ENCODE measurements at places on chromosomes 1 and 21. TPM values are rescaled to one million over a fixed set of nuclear protein-coding genes. Genes with fewer than 3 reads are reported as not detected.

DNA sequence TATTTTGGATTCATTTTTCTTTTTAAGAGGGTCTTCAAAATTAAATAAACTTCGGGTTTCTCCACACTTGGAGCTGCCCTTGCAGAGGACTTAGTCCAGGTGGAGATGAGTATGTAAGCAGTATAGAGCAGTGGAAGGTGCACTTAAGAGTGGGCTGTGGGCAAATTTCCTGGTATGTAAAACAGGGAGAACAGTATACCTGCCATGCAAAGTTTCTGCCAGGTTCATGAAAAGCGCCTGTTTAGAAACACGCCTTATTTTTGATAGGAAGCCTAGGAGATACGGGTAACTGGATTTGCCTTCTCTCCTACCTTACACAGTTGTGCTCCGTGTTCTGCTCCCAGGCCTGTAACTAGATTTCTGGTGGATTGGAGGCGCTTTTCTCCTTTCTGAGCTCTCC, 1.2 kb downstream of the KDM4A start:
- DNase-seq: no peak

The KCNJ6 gene
- total RNA-seq: not detected

The GJA5 gene
- total RNA-seq: 59.1 TPM

- no peak for DNase-seq
Measured at GRCh38 chr1:182146286-182146685, 84.8 kb upstream of the ZNF648 start.

GRCh38 chr21:17352996-17353655, 159.7 kb upstream of the CXADR start:
- no peak for DNase-seq

- DNase-seq: no peak
Measured at GRCh38 chr1:153217212-153217611, at the start of gene PRR9. Gene PRR9, plus strand, starts transcription at chr1:153217584. Its CDS starts 561 bp downstream, at chr1:153218145.

- DNase-seq: no peak
Measured at GRCh38 chr1:23436520-23437354, 12.2 kb upstream of the TCEA3 start.

DNA sequence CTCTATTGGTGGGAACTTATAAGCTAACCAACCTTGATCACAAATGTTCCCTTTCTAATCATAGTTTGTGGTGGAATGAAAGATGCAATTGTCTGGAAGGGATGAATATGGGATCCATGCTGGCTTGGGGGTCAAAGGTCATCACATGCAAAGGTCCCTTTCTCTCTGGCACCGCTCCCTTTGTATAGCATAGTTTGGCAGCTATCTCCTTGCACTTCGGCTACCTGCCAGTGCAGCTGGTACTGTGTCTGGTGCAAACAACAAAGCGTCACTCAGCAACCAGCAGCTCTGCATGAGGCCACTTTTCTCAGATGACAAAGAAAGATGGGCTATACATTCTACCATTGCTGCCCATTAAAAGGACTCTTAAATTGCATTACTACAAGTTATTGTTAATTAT, 188.2 kb upstream of the NFIA start:
- DNase-seq: no peak

- no peak for DNase-seq
Measured at GRCh38 chr1:190679044-190679443, 201.4 kb upstream of the BRINP3 start.

DNA sequence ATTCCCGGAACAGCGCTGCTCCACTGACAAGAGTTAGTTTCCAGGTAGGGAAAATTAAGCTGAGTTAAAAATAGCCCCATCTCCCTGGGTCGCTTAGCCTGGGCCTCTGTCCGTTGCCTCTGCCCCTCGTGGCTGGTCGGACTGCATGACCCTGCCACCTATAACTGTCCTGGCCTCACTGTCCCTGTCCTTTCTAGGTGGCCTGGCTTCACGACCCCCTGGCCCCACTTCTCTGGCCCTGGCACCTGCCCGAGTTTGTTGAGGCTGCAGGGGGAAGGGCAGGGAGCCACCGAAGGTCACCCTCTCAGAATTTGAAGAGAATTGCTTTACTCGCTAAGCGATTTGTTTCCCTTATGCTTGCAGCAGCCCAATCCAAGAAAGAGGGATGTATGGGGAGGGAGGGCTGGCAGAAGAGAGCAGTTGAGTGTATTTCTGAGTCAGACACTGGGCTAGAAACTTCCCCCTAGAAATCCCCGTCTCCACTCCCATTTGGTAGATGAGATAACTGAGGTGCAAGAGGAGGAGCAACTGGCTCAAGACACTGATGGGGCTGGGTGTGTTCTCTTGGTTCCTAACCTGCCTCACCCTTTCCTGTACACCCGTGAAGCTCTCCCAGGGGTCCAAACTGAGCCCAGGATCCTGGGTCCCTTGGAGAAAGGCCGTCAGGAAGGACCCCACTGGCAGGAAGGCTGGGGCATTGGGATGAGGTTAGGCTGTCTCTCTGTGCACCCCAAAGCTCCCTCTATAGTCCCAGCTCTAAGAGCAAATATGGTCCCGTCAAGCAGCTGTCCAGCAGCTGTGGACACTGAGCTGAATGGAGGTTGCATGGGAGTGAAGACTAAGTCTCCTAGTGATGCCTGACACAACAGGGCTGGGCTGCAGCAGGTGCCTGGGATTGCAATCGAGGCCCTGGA, 2.9 kb upstream of the EDN2 start:
- peak; percentile 46 for DNase-seq

GRCh38 chr1:84259989-84260388, 41.5 kb upstream of the SAMD13 start:
- no peak for DNase-seq

The RNF186 gene
- total RNA-seq: not detected

DNA sequence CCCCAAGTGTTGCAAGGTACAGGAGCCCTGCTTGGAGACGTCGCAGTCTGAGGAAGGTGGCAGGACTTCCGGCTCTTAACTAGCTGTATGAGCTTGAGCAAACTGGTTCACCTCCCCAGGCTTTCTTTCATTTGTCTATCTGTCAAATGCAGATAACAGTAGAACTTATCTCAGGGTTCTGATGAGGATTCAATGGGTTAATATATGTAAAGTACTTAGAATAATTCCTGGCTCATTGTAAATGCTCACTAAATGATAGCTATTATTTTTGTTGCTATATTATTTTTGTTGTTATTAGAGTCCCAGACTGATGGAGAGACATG, 108.5 kb upstream of the IPO9 start:
- DNase-seq: no peak

The PCSK9 gene
- total RNA-seq: 0.42 TPM

The GFI1 gene
- 1.9 TPM for total RNA-seq

The LENEP gene
- total RNA-seq: not detected

GRCh38 chr1:230056098-230056497, 10.9 kb upstream of the GALNT2 start:
- no peak for DNase-seq

GRCh38 chr1:114561333-114561732, 20.1 kb downstream of the BCAS2 start:
- DNase-seq: no peak

- DNase-seq: no peak
Measured at GRCh38 chr1:11581445-11581991, 72.7 kb downstream of the FBXO2 start.

GRCh38 chr1:111179968-111180533, 20.4 kb downstream of the DENND2D start:
- DNase-seq: no peak

DNA sequence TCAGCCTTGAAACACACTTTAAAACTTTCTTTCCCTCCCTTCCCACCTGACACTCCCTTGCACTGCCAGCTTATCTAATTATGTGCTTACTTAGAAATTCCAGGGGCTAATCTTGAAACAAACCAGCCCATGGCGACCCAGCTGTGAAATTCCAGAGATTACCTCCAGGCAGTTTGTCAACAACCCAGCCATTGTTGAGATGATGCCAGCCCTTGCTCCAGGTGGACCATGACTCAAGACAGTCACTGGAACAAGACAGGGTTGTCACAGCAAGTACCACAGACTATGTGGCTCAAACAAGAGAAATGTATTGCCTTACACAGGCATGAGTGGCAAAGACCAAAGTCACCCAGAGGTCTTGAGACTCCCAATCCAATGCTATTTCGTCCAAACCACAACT, 7.9 kb downstream of the FYB2 start:
- DNase-seq: no peak

The CDCA8 gene
- 0.71 TPM for total RNA-seq

GRCh38 chr1:20682571-20683236, 21.5 kb upstream of the DDOST start:
- peak; percentile 69 for DNase-seq

The SPRR3 gene
- not detected for total RNA-seq

- DNase-seq: no peak
Measured at GRCh38 chr1:84462118-84462517, 16.9 kb upstream of the RPF1 start.

DNA sequence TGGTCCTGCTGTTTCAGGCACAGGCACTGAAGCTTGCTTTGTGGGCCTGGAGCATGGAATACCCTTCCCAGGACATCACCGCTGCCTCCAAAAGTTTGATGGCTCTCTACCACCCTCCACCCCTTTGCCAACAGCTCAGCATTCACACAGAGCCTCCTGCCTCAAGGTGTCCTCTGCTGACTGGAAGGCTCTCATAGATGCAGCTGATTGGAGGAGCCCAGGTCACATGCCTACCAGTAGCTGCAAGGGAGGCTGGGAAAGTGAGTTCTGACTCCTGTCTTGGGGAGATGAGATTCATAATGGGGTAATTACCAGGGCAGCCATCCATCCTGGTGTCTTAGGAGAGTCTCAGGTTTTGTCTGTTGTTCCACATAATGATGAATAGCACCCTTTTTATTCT, 124.8 kb upstream of the GRIK3 start:
- no peak for DNase-seq

DNA sequence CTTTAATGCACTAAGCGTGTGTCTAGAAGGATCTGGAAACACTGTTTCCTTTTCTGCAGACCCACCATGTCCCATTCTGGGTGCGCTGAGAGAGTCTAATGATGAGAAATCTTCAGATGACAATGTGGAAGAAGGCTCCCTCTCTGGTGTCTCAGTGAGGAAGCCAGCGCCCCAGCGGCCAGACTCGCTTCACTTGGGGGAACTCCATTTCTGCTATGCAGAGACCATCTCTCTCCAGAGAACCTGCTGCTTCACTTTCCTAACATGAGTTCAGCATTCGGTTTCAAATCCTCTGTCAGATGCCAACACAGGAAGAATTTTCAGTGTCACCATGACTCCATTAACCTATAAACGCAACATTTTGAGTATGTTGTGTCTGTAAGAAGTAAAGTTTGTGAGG, 121.8 kb downstream of the SYF2 start:
- DNase-seq: no peak

Measured in aorta (tissue), 5 donors.